ENCODE measurements at places on chromosomes 5 and 9.

GRCh38 chr5:59356813-59357380, 536.6 kb downstream of the PDE4D start:
- no peak for DNase-seq

DNA sequence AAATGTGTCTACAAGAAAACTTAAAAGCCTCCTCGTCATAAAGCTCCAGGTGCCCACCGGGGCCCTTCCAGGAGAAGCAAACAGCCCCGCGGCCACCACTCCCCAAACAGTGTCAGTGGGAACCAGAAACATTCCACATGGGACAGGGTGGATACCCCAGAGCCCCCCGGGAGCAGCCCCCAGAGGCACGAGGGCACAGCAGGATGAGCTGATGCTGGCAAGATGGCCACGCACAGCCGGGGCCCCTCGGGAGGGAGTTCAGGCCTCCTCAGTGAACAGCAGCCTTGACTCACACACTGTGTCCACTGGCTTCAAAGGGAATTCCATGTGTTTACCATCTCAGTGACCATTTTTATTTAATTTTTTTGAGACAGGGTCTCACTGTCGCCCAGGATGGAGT, 10.5 kb downstream of the EXD3 start:
- no peak for DNase-seq

GRCh38 chr9:111842313-111842712, 47.6 kb upstream of the SHOC1 start:
- no peak for DNase-seq

- peak; percentile 24 for DNase-seq
These were observed 396.2 kb downstream of the KCTD16 start for GRCh38 chr5:144566747-144567420.

DNA sequence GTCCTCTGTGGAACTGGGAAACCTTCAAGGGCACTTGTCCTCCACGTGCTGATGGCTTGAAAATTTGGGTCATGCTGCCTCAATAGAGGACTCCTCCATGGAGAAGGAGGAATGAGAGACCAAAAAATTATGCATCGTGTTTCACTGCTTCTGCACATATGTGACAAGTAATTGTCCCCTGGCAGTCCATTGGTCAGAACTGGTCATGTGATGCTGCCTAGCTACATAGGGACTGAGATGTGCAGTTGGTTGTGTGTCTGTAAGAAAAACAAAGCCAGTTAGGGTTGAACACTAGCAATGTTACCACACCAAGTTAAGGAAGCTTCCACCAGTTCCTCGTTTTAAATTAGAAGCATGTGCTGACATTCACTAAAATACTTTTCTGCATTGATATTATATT, 201.9 kb upstream of the ANKH start:
- no peak for DNase-seq

DNA sequence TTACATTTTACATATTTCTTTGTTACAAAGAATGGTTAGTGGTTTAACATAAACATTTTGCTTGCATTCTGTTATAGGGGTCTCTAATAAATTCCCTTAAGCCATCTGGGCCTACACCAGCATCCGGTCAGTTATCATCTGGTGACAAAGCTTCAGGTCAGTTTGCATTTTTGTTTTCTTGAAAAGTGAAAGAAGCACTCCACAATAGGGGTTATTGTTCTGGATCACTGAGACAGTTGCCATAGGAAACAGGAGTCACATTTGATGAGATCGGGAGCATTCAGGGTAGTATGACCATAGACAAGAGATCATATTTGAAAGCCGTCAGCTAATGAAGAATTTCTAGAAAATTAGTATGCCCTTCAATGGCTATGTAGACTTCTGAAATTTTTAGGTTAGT, 63.6 kb downstream of the NUP214 start:
- DNase-seq, result no peak

DNA sequence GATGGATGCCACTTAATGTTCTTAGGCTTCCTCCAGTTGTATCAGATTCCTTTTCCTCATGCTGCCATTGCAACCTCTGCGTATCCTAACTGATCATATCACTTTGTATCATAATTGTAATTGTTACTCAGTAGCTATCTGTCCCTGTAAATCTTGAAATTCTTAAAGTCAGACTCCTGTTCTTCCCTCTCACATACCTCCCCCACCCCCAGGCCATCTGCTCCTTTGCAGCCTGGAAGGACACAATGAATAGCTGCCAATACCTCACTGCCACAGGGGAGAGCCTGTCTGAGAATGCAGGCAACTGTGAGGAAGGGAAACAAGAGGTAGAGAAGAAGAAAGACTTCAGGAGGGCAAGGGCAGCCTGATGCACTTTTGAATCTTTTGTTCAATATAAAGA, 228.5 kb downstream of the ENC1 start:
- DNase-seq, result no peak

DNA sequence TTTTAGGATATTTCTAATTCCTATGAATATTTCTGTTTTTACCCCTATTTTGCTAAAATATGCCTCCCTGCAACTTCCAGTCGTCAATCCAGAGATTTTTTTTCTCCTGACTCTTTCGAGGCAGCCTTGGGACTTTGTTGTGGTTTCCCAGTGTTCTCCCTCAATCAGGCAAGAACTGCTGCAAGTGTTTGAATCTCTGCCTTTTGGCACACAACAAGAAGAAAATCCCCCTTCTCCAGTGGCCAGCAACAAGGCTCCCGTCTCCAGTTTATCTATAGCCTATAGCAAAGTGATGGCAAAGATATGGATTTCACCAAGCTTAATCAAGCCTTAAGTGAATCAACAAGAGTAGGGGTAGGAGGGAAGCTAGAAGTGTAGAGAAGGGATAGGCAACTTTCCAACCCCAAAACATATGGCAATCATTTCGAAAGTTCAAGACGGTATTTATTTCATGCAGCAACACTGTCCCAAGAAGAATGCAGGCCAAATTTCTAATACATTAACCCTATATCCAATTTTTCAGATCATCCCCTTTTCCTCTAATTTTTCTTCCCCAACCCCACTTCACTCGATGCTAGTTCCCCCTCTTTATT, 37.7 kb upstream of the PAPPA start:
- no peak for DNase-seq

GRCh38 chr9:134339183-134339806, 13.0 kb downstream of the RXRA start:
- DNase-seq, result no peak

GRCh38 chr5:149175346-149176105, 34.2 kb downstream of the ABLIM3 start:
- DNase-seq, result no peak

GRCh38 chr5:90084342-90084741, 325.2 kb downstream of the CETN3 start:
- DNase-seq, result no peak

GRCh38 chr5:52077941-52078815, 694.9 kb downstream of the ISL1 start:
- DNase-seq, result no peak

DNA sequence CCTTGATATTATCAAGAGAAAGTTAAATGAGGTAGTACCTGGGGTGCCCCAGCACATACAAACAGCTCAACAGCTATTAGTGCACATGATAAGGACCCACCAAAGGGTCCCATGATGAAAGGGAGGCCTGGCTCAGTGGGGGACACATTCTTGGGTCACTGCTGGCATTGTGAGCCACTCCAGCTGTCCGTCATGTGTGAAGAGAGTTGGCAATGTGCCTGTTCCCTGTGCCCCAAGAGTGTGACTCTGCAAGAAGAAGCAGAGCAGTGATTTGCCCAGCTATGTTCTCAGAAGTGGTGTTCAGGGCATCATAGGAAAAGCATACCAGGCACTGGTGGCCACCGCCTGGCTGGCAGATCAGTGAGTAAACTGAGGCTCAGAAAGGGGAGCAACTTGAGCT, 37.1 kb upstream of the TDRD7 start:
- DNase-seq, result no peak

GRCh38 chr9:28923351-28923750, 1350.1 kb upstream of the C9orf72 start:
- no peak for DNase-seq

DNA sequence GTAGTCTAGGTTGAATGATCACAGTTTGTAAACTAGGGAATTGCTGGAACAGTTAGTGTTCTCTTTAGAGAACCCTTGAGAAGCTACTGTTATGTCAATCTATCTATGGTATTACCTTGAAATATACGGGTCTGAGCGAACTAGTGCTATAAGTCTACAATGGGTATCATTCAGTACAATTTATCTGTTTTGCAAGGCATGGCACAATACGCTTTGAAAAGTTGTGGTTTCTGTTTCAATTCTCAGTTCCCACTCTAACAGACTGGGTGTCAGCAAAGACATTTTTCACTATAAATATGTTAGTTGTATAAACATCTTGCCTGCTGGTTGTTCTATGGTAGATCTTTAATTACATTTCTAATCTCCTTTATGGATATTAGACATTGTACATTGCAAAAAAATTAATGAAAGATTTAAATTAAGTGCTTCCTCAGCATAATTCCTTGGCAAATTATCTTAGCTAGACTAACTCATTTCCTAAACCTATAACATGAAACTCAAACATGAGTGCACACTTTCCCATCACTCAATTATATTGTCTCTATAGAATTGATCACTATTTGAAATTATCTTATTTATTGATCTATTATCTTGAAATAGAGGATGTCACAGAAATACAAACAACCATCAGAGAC, 24.9 kb upstream of the SLCO6A1 start:
- no peak for DNase-seq

- no peak for DNase-seq
These were observed 47.8 kb upstream of the SLC1A3 start for GRCh38 chr5:36558641-36559040.

DNA sequence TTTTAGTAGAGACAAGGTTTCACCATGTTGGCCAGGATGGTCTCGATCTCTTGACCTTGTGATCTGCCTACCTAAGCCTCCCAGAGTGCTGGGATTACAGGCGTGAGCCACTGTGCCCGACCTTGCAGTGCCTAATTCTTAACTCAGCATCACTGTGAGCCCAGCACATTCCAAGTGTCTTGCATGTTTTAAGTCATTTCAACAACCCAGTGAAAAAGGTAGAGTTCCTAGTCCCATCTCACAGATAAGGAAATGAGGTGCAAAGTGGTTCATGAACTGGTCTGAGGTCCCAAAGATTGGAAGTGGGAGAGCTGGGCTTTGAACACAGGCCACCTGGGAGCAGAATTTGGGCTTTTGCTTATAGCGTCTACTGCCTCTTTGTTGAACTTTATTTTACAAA, 68.0 kb downstream of the ZNF366 start:
- DNase-seq, result no peak

DNA sequence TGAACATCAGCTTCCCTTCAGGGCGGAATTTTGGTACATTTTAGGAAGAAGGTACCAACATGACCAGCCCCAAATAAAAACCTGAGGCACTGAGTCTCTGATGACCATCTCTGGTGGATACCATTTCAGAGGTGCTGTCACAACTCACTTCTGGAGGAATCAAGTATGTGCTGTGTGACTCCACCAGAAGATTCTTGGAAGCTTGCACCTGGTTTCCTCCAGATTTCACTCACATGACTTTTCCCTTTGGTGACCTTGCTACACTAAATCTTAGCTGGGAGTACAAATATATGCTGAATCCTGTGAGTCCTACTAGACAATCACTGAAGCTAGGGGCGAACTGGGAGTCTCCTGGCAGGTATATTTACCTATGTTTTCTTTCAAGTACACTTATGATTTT, 28.5 kb downstream of the ECPAS start:
- no peak for DNase-seq

- no peak for DNase-seq
These were observed 180.6 kb downstream of the EPB41L4A start for GRCh38 chr5:112238473-112238872.

DNA sequence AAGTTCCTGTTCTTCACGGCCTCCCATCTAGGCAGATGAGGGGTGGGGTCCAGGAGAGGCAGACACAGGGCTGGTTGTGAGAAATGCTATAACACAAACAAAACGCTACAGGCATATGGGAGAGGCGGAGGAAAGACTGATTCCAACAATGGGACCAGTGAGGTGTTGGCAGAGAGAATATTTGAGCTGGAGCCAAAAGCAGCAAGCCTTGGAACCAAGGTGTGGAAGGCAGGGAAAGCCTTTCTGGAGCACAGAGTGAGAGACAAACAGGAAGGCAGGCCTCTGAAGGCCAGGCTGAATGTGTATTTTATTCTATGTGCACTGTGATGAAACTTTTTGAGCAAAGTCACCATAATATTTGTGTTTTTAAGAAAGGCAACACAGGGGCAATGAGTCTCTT, 2.9 kb downstream of the ATPSCKMT start:
- no peak for DNase-seq

GRCh38 chr5:94374336-94374735, 244.1 kb downstream of the KIAA0825 start:
- no peak for DNase-seq

GRCh38 chr9:133584167-133584558, 25.0 kb downstream of the FAM163B start:
- DNase-seq, result no peak

GRCh38 chr9:85895685-85896084, 45.3 kb upstream of the NAA35 start:
- DNase-seq, result no peak

DNA sequence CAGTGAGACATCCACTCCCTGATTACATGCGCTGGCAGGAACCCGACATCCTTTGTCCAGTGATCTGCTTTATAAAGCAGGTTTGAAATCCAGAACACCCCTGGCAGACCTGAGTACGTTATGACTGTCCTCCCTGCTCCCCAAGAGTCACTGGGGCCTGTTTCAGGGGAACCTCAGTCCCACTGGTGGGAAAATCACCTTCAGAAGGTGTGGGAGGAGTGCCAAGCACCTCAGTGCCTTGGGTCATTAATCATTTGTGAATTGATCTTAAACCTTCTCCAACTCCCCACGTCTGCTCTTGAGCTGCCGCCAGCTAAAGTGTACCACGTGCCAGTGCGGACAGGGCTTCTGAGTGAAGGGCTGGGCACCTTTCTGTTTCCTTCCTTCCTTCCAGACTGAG, 16.2 kb downstream of the SLC6A3 start:
- no peak for DNase-seq

- no peak for DNase-seq
These were observed 764.7 kb downstream of the MTRR start for GRCh38 chr5:8633696-8634095.

DNA sequence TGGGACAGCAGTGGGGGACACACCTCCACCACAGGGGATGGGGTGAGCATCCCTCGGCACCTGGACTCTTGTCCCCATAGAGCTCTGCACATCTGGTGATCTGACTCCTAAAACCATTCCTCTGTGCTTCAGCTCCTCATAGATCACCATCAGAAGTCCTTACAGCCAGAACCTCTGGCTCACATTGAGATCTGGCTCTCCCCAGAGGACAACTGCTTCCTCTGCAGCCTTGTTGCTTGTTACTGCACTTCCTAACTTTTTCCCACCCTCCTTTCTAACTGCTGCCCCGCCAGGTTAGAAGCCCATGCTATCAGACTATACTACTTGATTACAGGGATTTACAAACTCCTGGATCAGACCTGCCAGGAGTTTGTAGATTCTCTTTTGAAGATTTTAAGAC, 64.5 kb downstream of the ARSB start:
- no peak for DNase-seq

- DNase-seq, result no peak
These were observed 71.3 kb downstream of the COL5A1 start for GRCh38 chr9:134712926-134713325.

DNA sequence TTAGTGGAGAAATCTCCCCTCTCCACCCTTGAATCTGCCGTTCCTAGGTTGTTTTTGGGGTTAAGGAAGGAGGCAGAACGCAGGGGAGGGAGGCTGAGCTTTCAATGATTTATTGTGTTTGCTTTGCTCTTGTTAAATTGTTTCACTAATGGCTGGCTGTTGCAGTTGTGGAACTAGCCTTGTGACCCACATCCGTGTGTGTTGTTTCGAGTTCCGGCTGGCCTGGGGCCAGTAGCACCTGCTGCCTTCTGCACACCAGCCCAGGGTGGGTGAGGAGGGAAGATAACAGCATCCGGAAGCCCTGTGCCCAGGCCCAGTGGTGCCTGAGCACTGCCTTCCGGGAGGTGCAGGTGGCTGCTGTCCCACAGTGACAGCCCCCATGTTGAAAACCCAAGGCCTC, 3.6 kb downstream of the ERGIC1 start:
- DNase-seq, result no peak
